ENCODE measurements at places on chromosomes 1 and 21.

DNA sequence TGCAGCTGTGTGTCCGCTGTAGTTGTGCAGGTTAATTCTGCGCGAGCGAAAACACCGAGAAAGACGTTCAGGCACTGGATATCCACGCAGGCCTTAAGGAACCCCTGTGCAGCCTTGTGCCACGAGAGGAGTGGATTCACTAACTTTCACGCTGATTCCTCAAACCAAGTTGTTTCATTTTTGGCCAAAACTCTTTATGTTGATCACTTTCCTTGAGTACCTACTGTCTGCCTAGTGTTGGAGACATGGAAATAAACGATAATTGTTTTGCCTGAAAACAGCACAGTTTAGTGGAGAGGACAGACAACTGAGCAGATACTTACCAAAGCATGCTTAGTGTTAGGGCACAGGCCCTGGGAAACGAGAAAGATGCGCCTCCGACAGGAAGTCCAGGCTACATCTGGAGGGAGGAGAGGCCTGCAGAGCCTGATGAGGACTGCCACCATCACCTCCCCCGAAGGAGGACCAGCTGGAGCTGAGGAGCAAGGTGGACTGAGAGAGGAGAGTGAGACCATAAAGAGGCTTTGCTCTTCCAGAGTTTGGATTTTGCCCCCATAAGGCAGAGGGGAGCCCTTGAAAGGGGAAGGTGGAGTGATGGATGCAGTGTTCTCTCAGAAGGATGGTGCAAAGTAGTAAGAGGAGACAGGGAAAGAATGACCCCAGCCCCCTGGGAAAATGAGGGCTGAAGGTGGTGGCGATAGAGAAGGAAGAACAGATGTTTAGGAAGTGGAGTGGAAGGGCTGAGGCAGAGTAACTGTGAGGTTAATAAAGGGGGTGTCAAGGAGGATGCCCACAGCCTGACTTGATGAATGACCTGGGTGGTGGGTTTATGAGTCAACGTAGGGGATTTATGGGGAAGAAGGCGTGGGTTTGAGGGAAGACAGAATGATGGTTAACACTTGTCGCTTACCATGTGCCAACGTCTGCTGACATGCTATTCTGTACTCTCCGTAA is 956 bp upstream of the SCAF4 start:
- no peak for DNase-seq

DNA sequence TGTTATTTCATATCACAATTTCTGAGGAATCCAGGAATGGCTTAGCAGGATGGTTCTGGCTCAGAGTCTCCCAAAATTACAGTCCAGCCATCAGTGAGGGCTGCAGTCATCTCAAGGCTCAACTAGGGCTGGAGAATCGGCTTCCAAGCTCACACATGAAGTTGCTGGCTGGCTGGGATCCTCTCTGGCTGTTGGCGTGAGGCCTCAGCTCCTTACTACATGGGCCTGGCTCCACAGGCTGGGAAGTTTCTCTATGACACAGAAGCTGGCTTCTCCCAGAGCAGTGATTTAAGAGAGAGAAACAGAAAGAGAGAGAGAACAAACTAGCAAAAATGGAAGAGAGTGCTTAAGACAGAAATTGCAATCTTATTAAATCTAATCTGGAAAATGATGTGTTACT is 38.8 kb upstream of the RGS8 start:
- no peak for DNase-seq

- DNase-seq, result no peak
These were observed 27.4 kb upstream of the KIRREL1 start for GRCh38 chr1:157966031-157966537.

GRCh38 chr1:40784141-40784770 is 669 bp downstream of the KCNQ4 start:
- DNase-seq, result no peak

- DNase-seq, result no peak
These were observed 29.8 kb downstream of the WDR3 start for GRCh38 chr1:117959364-117959763.

DNA sequence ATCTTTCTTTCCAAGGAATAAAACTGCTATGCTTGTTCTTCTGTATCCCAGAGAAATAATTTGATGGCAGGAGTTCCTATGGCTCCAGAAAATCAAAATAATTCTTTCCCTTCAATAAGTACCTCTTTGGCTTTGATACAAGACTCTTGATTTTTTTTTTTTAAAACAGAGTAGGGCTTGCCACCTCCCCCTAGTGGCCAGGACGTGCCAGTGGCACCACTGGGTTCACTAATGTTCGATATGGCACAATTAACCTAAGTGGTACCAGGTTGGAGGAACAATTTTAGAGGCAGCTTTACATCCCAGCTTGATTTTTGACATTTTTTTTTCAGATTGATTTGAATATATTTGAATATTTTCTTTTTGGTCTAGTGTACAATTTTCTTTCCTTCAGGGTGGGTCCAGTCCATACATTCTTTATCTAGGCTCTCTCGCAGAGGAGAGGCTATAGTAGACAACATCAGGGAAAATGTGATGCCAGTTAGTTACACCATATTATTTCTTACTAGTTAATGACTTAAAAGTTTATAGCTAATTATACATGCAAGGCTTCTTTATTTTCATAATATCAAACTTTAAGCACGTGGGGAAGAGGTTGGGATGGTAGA is 330.9 kb downstream of the S1PR1 start:
- peak; percentile 33 for DNase-seq

GRCh38 chr1:110262846-110263631 is 52.9 kb downstream of the KCNC4 start:
- DNase-seq, result no peak

DNA sequence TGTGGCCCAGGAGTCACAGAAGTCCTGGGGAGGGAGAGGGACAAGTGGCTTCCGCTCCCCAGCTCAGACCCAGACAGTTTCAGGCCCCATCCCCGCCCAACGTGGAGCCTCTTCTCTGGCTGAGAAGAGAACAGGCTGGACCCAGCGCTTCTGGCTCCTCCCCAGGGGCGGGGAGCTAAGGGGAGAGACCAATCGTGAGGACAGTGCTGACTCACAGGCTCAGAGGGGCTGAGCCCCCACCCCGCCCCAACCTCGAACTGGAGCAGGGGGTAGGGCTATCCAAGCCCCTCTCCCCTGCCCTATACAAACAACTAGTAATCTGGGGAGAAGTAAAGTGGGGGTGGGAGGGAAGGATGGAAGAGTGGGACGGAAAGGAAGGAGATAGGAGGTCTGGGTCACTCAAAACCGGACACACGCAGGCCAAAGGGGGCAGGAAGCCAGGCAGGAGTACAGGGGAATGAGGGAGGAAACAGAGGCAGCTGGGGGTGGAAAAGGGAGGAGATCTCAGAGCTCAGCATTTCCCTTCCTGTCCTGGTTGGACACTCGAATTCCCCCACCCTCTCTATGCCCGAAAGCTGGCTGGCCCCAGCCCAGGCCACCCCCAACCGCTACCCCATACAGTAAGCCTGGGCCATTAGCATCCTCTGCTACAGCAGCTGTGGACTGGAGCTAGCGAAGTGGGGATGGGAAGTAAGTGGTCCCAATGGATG is at the start of gene SHC1:
SHC1 (minus strand) TSS at position 117 of the 710 bp plus-strand sequence. CDS start 221 bp downstream, outside the sequence.
- no peak for DNase-seq

GRCh38 chr1:200805719-200806118 is 67.0 kb downstream of the CAMSAP2 start:
- DNase-seq, result no peak
